CD4-positive, alpha-beta T cell treated with Interleukin-4 for 1 hour (primary cell): ENCODE measurements at places on chromosomes 1 and 21.

DNA sequence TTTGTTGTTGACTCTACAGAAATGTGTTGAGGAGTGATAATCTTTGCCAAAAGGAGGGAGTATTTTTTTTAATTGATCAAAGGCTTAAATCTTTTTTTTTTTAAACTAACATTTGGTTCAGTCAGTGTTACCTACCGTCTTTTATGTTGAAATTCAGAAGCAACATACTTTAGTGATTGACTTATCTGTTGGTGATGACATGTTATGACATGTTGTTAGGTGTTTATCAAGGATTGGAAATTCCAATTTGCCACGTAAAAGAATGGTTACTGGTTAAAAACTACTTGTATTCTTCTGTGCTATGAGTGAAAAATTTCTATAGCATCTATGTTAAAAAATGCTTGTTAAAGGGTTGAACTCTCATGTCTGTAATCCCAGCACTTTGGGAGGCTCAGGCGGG, 61.2 kb downstream of the DNM3 start:
- DNase-seq, result no peak

DNA sequence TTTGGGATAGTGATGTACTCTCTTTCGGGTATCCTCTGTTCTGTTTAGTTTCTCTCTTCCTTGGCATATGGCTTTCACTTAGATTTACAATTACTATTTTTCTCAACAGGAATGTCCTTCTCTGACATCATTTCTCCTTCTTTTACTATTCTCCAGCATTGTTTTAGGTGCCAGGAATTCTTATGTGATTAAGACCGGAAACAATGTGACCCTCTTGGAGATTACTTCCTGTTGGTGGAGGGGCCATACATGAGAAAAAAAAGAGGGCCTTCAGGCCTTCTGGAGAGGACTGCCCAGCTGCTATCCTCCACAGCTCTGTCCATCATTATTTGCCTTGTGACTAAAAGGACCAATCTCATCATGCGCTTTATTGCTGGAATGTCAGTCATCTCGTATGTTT, 50.4 kb upstream of the ADAMTS5 start:
- DNase-seq, result no peak

GRCh38 chr1:104630567-104631149, 881.0 kb downstream of the AMY1C start:
- DNase-seq, result no peak

GRCh38 chr1:172824209-172824608, 165.3 kb downstream of the FASLG start:
- DNase-seq, result no peak

- DNase-seq, result no peak
These were observed 22.8 kb upstream of the LYPLAL1 start for GRCh38 chr1:219150913-219151312.

DNA sequence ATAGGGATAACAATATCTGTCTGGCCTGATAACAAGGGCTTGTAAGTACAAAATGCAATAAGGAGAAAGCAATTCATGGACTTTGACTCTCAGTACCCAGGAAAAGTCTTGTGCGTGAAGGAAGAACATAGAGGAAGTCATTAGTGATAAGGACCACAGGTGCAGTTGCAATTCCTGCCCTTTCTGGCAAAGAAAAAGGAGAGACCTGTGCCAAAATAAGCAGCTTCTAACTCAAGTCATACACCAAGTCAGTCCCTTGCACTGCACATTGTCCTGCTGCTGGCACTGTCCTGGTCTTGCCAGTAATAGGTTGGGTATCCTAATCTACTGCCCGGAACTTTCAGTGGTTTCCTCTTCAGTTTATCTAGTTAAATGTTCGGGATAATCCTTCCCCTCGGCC, 14.8 kb upstream of the SOD1 start:
- no peak for DNase-seq

DNA sequence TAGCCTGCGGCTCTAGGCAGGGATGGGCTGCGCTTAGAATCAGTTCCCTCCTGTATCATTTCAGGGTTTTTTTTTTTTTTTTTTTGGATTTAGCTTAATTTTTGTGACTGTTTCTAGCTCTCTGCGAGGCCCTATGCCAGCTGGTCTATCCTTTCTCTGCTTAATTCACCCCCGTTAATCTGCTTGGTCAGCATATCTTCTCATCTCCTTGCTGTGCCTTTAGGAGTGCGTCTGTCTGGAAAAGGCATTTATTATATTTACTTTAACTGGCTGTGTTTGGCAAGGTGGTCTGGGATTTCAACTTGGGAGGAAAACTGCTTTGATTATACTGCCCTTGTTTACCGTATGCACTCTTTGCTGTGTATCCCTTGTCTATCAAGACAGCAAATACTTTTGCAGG, 184.8 kb upstream of the KIAA0040 start:
- DNase-seq, result no peak

DNA sequence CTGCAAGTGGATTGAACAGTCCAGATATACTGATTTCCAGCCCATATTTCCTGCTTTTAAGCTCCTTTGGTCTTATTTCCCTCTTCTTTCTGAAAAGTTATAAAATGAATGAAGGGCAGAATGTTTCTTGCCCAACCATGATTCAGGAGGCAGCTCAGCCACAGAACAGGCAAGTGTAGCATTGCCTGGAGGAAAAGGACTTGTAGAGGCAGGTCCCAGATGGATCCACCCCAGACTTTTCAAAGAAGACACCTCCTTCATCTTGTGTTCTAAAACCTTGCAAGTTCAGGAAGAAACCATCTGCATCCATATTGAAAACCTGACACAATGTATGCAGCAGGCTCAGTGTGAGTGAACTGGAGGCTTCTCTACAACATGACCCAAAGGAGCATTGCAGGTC, at the start of gene CLCA2:
Gene CLCA2, plus strand, starts transcription at position 299 of the 400 bp plus-strand sequence. Its CDS starts 77 bp downstream, at position 376.
- no peak for DNase-seq

GRCh38 chr1:242146652-242147051, 147.8 kb upstream of the MAP1LC3C start:
- no peak for DNase-seq

- DNase-seq, result no peak
These were observed 644.2 kb upstream of the PLXNA2 start for GRCh38 chr1:208888376-208888775.
